ENCODE measurements at places on chromosomes 6 and 20.

GRCh38 chr6:2471472-2471871 lies 226.1 kb upstream of the GMDS start:
- DNase-seq = no peak

DNA sequence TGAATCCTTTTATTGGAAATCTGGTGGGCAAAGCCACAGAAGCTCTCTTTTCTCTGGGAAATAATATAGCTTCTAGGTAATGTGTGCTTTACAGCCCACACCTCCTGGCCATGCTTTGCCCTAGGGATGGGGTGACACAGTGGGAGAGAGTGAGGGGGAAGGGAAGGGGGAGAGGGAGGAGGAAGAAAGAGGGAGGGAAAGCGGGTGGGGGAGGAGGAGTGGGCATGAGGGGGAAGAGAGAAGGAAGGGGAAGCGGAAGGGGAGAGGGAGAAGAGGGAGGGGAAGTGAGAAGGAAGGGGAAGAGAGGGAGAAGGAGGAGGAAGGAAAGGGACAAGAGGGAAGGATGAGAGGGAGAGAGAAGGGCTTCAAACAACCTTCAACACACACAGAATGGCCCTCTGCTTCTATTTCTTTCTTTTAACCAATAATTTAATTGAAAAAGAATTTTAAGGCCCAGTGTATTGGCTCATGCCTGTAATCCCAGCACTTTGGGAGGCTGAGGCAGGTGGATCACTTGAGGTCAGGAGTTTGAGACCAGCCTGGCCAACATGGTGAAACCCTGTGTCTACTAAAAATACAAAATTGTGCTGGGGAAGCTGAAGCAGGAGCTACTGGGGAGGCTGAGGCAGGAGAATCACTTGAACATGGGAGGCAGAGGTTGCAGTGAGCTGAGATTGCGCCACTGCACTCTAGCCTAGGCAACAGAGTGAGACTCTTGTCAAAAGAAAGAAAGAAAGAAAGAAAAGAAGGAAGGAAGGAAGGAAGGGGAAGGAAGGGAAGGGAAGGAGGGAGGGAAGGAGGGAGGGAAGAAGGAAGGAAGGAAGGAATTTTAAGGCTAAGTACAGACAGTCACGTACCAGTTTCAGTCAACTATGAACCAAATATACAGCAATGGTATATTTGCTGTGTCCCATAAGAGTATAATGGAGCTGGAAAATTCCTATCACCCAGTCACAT lies 75.2 kb downstream of the RSPH3 start:
- DNase-seq = no peak

GRCh38 chr6:100845676-100846075 lies 35.5 kb downstream of the ASCC3 start:
- no peak for DNase-seq

DNA sequence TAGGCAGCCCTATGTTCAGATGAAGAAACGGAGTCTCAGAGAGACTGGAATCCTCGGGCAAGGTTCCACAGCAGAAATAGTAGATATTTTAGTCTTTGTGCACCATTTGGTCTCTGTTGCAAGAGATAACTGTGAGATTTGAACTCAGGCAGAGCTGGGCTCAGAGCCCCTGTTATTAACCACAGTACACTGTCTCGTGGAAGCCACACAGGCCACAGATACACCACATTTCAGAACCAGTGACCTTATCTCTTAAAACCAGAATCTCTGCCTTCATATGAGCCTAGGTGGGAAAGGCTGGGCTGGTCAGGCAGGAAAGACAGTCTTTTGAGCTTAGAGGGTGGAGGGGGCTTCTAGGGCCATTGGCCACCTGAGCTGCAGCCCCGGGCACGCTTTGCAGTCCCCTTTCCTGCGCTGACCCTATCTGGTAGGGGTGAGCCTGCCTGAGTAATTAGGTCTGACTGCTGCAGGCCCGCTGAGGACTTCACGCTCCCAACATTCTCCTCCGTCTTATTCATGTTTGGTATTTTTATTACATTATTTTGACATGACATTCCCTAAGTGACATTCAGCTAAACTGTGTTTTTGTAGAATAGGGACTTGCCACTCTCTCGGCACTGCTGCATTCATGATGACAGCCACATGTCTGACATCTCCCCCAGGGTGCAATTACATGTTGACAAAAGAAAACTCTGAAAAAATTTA lies 71.1 kb downstream of the KCNB1 start:
- no peak for DNase-seq

- peak; percentile 9 for DNase-seq
Observed at GRCh38 chr6:152598901-152599537, 38.1 kb downstream of the SYNE1 start.

DNA sequence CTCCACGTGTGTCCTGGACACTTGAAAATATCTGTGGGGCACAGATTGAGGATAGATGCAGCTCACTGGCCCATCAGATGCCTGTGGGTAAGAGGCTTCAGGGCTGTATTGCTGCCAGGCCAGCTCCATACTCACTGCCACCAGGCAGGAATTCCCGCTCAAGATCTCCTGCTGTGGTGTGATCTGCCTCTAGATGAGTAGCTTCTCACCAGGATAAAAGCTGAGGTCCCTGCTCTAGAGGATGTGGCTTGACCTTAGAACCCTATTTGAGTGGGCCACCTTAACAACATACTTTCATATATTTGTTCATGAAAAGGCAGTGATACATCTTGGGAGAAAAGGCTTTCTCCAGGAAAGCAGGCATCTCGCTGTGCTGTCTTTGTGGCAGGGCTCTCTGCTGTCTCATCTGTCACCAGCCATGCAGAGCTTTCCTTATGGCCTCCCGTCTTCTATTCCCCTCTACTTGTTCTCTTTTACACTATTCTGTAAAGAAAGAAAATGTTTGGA lies 165.7 kb upstream of the RNF217 start:
- DNase-seq = no peak

GRCh38 chr6:32089082-32089828 lies 19.9 kb downstream of the TNXB start:
- DNase-seq = no peak

DNA sequence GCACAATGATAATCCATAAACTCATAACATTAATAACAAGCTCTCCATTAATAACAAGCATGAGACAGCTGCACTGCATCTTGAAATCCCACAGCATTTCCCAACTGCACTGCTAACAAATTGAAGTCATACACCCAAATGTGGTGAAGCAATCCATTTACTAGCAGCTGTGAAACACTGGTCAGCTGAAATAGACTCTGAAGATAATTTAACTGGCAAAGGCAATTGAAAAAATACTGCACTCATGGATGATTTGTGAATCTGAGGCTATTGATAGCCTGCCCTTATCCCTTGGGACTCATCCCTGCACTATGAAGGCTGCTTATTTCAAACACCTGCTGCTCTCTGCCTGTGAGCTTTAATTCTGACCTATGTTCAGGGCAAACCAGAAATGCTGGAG lies 49.1 kb upstream of the PLCB1 start:
- peak; percentile 87 for DNase-seq

GRCh38 chr6:139940741-139941729 lies 566.6 kb upstream of the CITED2 start:
- DNase-seq = no peak

- DNase-seq = no peak
Observed at GRCh38 chr6:146985111-146985510, 219.1 kb upstream of the STXBP5 start.

DNA sequence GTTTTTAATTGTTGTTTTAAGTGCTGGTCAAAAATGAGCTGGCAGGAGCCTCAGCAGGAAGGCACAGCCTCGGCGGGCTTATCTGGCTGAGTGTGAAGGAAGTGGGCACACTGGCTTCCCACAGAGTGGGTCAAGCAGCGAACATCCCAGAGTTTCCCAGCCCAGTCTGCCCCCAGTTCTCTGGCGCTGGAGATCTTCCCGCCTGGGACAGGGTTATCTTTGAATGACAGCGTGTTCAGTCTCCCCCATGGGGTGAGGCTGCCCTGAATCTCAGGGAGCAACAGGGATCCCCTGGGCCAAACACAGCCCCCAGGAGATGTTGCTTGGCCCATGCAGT lies 122.2 kb upstream of the PTPN1 start:
- DNase-seq = no peak

Measured in muscle of back (tissue), 13 donors.